ENCODE measurements at places on chromosomes 1 and 21. TPM values are rescaled to one million over a fixed set of nuclear protein-coding genes. Genes with fewer than 3 reads are reported as not detected.

Gene C1QB
- total RNA-seq = not detected

Gene CLDN19
- total RNA-seq = not detected

Gene ATP1A2
- total RNA-seq = not detected

Gene FAM3B
- not detected for total RNA-seq

Gene HSD3B1
- total RNA-seq = not detected

Gene OPTC
- not detected for total RNA-seq

Gene PTGFRN
- 18.4 TPM for total RNA-seq

Gene LRIG2
- total RNA-seq = 4.2 TPM

Gene TBX19
- 0.86 TPM for total RNA-seq

Gene LYPD8
- total RNA-seq = not detected

Gene EXO1
- total RNA-seq = 33.7 TPM

Gene CACYBP
- 194 TPM for total RNA-seq

Gene TOE1
- 14.3 TPM for total RNA-seq

Gene BCL2L15
- 0.65 TPM for total RNA-seq

Gene SYT14
- 0.05 TPM for total RNA-seq

Gene AMY1B
- total RNA-seq = not detected

Gene CELA3A
- total RNA-seq = not detected

Gene FCRLB
- total RNA-seq = 1.7 TPM

Gene MAP3K7CL
- 1.9 TPM for total RNA-seq

Gene TMEM81
- 2.6 TPM for total RNA-seq

Gene LCE1B
- not detected for total RNA-seq

Gene OR2T29
- total RNA-seq = not detected

Gene BATF3
- total RNA-seq = 31.4 TPM

Gene RAP1A
- total RNA-seq = 28.7 TPM

Gene GALNT2
- 146 TPM for total RNA-seq

Gene PROK1
- not detected for total RNA-seq

Gene XCL1
- total RNA-seq = not detected

Gene AMPD1
- not detected for total RNA-seq

Gene POU3F1
- 0.04 TPM for total RNA-seq

Gene SLC2A5
- 0.17 TPM for total RNA-seq

Gene CD164L2
- not detected for total RNA-seq

Gene SPTA1
- not detected for total RNA-seq

Gene CD84
- total RNA-seq = not detected

Gene USP16
- total RNA-seq = 23.7 TPM

Gene ZSWIM5
- 0.52 TPM for total RNA-seq

Gene CHODL
- not detected for total RNA-seq

Gene WDR26
- total RNA-seq = 39.5 TPM

Gene MYOM3
- 7.2 TPM for total RNA-seq

Gene CFHR1
- total RNA-seq = 0.39 TPM

Measured in A549 treated with DMSO at 1 μM for 4 hours (cell line).